ENCODE measurements at places on chromosomes 11 and 22.
A peak's percentile ranks its signal among the peaks of the same experiment; 100 is the strongest.

GRCh38 chr11:6197466-6198200, 1.4 kb upstream of the OR52W1 start:
- no peak for DNase-seq

DNA sequence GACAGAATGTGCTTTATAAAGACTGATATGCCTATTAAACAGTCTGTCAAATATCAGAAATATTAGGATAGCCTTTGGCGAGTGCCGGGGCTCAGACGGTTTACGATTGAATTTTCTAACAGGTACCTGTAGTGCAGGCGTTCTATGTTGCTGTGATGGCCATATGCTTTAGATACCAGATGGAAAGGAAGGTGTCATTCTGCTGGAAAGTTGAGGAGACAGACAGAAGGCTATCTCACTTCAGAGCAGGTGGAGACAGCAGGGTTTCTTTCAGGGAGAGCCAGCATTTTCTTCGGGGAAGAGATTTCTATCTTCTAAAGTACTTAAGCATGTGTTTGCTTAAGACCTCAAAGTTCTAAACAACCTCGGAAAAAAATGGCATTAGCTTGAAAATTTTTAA, 415.4 kb downstream of the NTM start:
- no peak for DNase-seq

DNA sequence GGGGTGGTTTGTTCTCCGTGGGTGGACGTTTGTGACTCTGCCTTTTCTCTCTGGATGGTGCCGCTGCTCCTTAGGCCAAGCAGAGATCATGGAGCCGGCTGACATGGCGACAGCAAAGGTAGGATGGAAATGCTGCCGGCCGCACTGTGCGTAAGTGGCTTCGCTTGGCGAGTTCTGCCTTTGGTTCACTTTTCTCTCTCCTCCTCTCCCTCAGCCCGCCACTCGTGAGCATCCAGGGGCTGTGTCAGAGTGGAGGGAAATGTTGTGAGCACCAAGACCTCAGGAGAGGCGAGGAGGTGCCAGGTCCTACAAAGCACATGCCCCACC, 80.5 kb downstream of the GRAMD1B start:
- no peak for DNase-seq

DNA sequence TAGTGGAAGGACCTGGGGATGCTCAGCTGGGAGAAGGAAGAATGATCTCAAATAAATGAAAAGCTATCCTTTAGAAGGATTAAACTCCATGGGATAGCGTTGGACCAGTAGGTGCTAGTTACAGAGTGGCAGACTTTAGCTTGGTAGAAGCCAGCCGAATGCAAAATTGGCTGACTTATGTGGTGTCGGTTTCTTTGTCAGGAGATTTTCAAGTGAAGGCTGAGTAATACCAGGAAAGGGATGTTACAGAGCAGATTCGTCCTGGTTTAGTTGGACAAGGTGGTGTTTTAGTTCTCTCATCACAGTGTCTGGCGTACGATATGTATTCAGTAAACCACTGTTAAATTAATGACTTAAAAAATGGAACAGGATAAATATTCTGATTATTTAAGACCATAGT, 26.0 kb downstream of the FDX1 start:
- DNase-seq: no peak

GRCh38 chr11:40517122-40517521, 942.3 kb downstream of the LRRC4C start:
- DNase-seq: no peak

DNA sequence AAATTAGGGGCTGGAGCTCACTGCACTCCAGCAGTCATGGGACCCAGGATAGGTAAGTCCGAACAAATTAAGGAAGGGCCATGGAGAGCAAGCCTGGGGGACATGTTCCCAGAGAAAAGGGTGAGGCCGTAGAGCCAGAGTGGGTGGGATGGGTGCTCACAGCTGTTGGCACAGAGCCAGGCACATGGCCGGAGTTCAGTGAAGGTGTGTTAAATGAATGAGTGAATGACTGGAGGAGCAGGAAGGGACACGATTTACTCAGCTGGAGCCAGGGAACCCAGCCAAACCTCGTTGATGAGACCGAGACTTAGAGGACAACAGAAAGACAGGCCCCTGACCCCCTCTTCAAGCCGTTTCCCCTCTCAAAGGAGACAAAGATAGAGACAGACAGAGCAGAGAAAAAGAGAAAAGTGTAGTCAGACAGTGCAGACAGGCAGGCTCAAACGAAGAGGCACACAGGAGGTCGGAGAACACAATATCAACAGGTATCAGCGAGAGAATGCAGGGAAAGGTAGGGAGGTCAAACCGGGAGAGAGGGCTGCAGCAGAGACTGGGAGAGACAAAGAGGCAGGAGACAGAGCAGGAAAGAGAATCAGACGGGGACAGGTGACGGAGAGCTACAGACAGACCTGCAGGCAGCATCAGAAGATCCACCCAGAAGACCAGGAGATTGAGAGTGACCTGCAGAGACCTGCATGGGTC, 590 bp downstream of the SLCO2B1 start:
- no peak for DNase-seq

GRCh38 chr22:19086896-19087295, 35.3 kb downstream of the DGCR2 start:
- DNase-seq: no peak

GRCh38 chr11:45392154-45392553, 106.0 kb upstream of the SYT13 start:
- DNase-seq: no peak

DNA sequence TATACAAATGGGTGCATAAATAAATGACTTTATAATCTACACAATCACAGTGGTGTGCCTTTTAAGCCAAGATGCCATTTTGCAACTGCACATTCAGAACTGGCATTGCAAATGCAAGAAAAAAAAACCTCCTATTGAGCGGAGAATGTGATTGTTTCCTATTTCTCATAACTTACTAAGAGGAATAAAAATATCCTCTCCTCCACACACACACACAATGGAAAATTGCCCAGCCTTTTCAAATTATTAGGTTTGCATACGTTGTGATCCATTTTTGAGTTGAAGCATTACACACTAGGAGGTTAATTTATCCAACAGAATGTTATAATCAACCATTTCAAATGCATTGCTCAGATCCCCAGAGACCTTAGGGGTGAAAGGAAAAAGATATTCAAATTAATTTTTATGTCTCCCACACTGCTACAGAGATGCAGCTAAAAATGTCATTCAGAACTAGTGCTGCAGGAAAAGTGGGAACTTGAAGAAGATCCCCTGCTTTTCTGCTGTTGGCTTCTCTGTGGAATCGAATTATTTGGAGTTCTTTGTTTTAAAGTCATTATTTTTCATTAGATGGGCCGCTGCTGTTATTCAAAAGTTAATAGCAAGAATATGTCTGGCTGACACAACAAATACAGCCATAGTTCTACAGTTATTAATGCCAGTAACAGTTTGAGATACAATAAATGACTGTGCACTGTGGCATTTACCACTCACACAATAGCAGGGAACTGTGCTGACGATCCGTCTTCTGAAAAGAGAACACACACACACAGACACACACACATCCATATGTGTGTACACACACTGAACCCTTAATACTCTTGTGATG, 299.9 kb upstream of the ANO5 start:
- DNase-seq: no peak

GRCh38 chr22:44795701-44796630, 43.6 kb downstream of the ARHGAP8 start:
- no peak for DNase-seq

DNA sequence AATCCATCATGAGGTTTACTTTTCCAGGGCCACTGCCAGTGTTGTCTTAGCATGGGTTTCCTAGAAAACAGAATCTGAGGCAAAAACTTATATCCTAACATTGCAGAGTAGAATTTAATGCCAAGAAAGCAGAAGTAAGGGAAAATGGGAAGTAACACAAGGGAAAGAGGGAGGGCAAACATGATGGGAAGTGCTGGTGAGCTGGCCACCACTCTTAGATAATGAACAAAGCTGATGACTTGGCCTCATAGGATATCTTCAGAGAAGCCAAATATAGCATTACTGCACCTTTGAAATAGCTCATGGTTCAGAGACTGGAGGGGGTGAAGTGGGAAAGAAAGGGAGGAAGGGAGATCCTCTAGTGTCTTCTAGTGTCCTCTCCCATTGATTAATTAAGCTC, 24.8 kb upstream of the CALCB start:
- no peak for DNase-seq

DNA sequence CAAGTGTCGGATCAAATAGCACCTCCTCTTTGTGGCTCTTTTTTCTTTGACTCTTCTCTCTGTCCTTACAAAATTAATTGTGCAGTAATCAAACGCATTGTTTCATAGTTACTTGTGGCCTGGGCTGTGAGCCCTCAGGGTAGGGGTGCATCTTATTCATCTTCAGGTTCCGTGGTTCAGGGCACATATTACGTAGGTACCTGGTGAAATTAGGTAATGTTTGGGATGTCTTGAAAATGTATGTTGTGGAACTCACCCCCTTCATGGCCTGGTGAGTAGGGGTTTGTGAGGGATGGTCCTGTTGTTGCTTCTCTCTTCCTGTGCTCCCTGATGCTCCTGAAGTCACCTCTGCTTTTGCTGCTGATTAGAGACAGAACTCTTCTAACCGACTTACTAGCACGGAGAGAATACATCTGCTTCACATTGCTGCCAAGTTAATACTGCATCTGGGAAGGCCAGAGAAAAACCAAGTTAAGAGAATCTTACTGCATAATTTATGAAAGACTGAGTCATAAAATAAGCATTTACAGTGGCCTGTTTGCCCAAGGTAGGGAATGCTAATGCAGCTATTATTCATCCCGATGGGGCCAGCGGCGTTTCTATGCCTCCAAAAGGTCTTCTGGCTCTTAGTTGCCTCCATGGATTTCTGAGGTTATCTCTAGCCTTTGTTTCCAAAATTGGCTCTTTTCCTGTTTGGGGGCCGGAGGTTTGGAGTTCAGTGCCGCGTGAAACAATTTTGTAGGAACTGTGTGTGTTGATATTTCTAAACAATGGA, 66.9 kb downstream of the TBC1D22A start:
- no peak for DNase-seq

DNA sequence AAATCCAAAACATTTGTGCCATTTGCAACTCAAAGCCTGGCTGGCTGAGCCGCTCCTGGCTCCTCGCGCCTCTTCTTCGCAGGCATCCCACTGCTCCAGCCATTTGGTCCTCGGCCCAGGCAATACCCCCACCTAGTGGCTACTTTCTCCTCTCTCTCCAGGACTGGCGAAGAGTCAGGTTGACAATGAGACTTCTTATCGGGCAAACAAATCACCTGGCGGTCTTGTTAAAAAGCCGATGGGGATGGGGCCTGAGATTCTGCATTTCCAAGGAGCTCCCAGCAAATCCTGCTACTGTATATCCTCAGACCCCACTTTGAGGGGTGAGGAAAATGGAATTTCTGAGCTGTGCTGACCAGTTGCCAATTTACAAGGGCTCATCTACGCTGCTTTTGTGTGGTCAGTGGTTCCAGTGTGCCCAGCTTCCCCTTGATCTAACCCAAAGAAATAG, 89.0 kb downstream of the ISX start:
- DNase-seq: no peak

GRCh38 chr11:14339356-14339755, 19.6 kb downstream of the RRAS2 start:
- DNase-seq: no peak

- no peak for DNase-seq
Measured at GRCh38 chr11:13091373-13091772, 82.3 kb downstream of the RASSF10 start.

DNA sequence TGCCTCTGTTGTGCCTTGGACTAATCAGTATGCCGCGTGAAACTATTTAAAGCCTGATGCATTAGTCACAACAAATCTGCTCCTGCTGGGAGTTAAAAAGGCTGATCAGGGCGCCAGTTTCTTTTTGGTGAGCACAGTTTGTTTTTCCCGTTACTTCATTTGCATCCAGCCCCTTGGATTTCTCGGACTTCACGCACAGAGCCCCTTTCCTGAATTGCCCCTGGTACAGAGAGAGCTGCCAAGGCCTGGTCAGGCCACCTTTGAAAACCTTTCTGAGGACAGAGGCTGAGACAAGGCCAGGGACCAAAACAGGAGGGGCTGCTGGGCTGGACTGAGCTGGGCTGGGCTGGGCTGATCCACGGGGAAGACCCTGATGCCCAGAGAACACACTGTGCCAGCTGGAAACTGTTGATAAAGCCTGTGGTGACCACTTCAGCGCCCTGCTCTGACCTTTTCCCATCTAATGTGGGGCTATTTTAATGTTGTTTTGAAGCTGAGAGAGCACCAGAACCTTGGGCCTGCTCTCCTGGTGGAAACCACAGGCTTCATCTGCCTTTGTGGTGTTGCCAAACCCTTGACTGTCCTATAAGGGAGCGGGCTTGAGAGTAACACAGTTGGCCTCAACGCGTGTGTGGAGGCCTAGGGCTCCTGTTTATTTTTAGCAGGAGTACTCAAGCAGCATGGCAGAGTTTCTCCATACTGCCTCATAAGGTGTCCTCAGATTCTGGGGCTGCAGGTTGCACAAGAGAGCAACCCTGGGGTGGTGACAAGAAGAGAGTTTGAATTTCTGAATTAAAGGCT, 44.2 kb downstream of the NAV2 start:
- no peak for DNase-seq

- DNase-seq: no peak
Measured at GRCh38 chr11:3198815-3199214, 19.8 kb downstream of the MRGPRG start.

DNA sequence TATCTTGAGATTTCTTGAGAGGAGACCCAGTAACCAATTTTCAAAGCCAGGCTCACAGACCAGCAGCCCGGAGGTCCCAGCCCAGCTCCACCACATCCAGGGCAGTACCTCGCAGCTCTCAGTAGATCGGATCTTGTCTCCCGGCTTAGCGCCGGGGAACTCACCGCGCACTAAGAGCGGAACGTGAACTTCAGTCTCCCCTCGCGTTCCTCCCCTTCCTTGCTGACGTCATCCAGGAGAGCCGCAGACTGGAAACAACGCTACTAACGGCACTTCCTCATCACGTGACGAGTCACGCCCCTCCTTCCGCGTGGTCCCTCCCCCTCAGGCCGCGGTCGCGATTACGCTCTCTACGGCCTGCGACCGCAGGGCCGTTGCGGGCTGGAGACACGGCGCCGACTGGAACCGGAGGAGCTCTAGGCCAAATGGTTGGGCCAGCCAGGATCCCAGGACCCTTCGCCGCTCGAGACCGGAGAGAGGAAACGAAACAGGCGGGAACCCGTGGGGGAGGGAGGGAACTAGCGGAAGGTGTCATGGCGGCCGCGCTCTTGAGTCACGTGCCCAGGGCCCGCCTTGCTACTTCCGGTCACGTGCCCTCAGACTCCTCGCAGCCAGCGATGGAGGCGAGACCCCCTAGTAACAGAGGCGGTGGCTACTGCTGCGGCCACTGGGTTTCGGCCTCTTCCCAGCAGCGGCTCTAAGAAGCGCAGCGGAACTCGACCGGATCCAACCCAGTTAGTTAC, at the start of the genes GTF2H1 and HPS5:
Gene GTF2H1, plus strand, starts transcription at position 599 of the 743 bp plus-strand sequence. CDS start 10,508 bp downstream, outside the sequence.
Gene HPS5, minus strand, starts transcription at position 172 of the 743 bp plus-strand sequence. CDS start 4,282 bp downstream, outside the sequence.
- DNase-seq: peak; percentile 88

- no peak for DNase-seq
Measured at GRCh38 chr11:19511413-19512183, 201.0 kb upstream of the NAV2 start.

DNA sequence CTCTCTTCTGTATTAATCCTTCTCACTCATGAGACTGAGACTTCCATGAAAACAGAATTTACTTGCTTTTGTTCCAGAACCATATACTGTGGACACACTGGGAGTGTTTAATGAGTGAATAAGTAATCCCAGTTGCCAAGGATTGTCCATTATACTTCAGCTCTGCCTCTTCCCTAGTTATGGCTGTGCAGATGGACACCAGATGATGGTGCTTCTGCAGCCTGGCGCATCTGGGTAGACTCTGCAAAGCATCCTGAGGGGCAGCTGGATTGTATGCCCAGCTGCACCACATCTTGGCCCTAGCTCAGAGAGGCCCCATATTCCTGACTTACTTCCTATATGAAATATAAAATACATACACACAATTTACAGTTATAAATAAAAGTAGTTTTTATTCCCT, 43.5 kb downstream of the DBX1 start:
- no peak for DNase-seq
